ENCODE measurements at places on chromosomes 6 and 20. TPM values are rescaled to one million over a fixed set of nuclear protein-coding genes. Genes with fewer than 3 reads are reported as not detected.

The CLPSL2 gene
- not detected for total RNA-seq

The PHIP gene
- 17.3 TPM for total RNA-seq

The PRICKLE4 gene
- total RNA-seq, result 3.8 TPM

The DEFB124 gene
- total RNA-seq, result not detected

The SEL1L2 gene
- 0.40 TPM for total RNA-seq

The RBM38 gene
- 89.3 TPM for total RNA-seq

The TRAPPC3L gene
- total RNA-seq, result 0.40 TPM

The GJA10 gene
- total RNA-seq, result not detected

The RSPO4 gene
- total RNA-seq, result 0.42 TPM

The HTR1B gene
- not detected for total RNA-seq

The MPIG6B gene
- total RNA-seq, result 0.52 TPM

The CDSN gene
- not detected for total RNA-seq

The PPP1R3G gene
- 13.9 TPM for total RNA-seq

The BPIFB1 gene
- not detected for total RNA-seq

DNA sequence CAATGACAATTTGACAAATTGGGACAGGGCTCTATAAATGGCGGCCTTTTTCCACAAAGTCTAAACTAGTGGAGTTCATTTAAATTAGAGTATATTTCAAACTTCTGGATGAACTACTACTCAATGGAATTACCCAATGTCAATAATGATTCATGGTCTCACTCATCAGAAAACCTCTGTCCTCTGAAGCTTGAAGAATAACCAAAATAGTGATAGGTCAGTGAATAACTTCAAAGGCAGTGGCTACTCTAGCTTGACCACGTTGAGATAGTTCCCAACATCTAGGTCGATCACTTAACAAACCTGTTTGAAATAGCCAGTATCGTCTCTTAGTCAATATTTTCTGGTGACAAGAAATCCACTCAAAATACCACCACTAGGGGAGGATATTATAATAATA, 197.6 kb downstream of the HDGFL1 start:
- no peak for DNase-seq

- DNase-seq, result no peak
Measured at GRCh38 chr6:21935561-21936028, 342.0 kb downstream of the SOX4 start.

DNA sequence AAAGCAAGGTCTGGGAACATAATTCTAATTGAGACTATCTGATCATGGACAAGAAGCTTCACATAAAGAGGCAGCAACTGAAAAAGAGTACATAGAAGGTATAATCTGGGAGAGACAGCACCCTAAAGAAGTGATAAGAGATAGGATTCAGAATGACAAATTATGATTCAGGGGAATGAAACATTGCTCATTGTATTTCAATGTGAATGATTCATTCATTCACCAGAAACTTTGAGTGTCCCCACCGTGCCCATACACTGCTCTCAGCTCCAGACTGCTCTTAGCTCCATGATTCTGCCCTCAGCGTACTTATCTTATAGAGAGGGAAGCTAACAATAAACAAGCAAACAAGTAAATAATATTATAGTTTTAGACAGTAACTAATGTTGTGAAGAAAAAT, 329.3 kb upstream of the IRAK1BP1 start:
- DNase-seq, result no peak

GRCh38 chr6:106079961-106080762, 6.0 kb upstream of the PRDM1 start:
- no peak for DNase-seq

DNA sequence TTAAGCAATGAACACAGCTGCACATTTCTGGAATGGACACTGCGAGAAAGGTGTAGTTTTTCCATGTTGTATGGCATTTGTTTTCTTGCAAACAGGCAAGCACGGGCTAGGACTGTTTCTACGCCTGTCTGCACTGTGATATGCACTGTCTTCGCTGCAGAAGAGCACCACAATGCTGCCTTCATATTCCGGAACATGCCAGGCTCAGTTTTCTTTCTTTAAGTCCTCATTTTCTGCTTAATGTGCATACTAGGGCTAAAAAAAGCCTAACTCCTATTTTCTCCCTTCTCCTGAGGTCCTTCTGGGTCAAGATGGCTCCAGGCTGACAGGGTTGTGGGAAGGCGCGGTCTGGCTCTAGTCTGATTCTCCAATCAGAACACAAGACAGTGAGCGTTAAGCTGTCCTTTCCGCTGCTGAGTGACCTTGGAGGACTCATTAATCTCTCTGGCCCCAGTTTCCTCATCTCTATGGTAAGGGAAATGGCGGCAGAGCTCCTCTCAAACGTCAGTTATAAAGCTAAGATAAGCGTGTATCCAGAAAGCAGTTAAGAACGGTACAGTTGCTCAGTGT, 379.9 kb downstream of the C6orf118 start:
- DNase-seq, result no peak

GRCh38 chr6:153840039-153840850, 198.8 kb upstream of the OPRM1 start:
- no peak for DNase-seq

- DNase-seq, result no peak
Measured at GRCh38 chr6:119109654-119110325, 31.3 kb upstream of the FAM184A start.

DNA sequence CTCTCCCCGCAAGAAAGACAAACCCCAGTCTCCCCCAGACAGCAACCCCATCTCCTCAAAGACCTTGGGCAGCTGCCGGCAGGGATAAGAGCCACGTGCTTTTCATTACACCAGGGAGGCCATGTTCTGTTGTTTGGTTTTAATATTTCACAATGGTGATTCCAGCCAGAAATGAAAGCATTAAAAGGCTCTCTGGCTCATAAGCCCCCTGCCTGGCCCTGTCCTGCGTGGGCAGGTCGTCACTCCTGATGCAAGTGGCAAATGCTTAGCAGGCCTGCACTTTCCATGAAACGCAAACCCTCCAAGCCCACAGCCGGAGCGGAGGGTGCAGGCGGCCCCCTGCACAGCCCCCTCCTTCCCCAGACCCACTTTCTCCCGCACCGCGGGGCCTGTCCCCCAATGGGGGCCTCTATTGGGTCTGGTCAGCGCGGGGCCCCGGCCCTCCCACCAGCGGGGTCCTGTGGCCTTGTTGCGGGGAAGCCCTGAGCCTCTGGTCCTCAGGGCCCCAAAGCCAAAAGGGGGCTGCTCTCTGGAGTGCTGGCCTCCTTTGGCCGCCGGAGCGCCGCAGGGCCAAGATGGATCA, 77.2 kb downstream of the TMEM242 start:
- no peak for DNase-seq

DNA sequence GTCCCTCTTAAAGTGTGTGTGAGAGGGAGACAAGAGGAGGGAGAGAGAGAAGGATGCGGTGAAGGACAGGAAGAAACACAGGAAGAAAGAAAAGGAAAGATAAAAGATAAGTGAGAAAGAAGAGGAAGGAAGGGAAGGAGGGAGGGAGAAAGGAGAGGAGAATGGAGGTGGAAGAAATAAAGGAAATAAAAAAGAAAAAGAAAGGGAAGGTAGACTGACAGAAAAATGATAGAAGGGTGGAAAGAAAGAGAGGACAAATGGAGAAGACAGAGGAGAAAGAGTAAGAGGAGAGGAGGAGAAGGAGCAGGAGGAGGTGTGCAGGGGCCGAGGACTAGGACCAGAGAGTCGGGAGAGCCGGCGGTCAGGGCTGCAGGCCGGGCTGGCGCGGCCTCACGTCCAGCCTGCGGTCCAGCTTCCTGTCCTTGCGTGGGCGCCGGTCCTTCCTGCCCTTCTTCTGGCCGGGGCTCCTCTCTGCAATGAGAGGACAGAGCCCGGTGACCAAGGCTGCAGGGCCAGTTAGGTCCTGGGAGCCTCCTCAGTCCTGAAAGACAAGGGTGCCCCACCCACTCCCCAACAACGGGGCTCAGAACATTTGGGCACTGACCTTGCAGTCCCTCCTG, 42.0 kb downstream of the RSPO4 start:
- DNase-seq, result no peak

DNA sequence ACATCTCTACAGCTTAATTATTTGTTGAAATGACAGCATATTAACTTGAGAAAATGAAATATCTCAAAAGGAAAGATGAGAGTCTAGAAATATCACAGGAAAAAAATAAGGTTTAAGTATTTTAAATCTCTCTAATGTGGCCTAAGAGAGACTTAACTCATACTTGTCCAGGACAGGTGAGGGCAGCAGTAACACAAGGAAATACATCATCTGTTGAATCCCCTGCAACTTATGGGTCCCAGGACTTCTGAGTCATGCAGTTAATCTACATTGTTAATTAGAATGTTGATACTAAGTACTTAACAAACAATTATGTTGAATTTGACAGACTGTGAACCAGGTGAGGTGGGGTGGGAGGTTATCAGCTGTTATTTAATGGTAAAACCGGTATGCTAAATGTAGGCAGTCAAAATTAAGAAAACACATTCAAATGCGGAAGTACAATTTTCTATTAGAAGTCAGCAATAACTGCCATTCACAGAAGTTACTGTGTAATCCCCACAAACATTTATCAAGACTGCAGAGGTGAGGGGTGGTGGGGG, 87.9 kb downstream of the CEP57L1 start:
- no peak for DNase-seq

GRCh38 chr20:50587291-50587961, 77.2 kb downstream of the PTPN1 start:
- peak; percentile 32 for DNase-seq

- no peak for DNase-seq
Measured at GRCh38 chr6:26124781-26125685, 37.8 kb downstream of the HFE start.

- DNase-seq, result no peak
Measured at GRCh38 chr6:142878407-142878806, 66.6 kb downstream of the HIVEP2 start.

DNA sequence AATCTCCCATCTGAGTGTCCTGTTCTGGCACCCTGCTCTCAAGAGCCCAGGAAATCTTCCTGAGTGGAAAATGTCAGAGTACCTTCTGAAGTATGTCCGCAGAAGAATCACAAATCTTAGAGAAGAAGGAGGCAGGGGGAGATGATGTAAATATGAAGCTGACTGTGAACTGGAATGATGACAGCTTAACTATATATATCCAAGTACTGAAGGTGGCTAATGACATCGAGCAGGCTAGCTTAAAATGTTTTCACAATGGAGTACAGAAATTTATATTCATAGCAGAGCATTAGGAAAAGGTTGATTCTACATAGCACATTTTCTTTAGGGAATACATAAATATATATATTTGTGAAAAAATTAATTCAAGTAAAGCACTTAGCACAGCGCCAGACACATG, 64.3 kb downstream of the BMP5 start:
- no peak for DNase-seq

GRCh38 chr20:57330998-57331397, 1.4 kb downstream of the SPO11 start:
- DNase-seq, result no peak

DNA sequence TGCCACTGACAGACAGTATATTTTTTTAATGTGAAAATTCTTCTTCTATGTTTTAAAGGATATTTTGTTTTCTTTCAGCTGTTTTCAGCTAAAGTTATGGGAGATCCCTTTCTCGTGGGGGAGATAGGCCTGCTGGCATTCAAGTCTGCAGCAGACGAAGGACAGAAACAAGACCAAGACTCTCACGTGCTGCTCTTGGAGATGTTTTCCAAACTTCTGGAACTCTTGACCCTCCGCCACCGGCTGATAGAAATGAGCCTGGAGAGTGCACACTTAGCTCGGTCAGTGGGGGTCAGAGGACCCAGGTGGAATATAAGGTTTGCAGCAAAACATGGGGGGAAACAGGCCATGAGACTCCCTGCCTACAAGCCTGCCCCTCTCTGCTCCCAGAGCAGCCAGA, 120.5 kb downstream of the CD164 start:
- no peak for DNase-seq

DNA sequence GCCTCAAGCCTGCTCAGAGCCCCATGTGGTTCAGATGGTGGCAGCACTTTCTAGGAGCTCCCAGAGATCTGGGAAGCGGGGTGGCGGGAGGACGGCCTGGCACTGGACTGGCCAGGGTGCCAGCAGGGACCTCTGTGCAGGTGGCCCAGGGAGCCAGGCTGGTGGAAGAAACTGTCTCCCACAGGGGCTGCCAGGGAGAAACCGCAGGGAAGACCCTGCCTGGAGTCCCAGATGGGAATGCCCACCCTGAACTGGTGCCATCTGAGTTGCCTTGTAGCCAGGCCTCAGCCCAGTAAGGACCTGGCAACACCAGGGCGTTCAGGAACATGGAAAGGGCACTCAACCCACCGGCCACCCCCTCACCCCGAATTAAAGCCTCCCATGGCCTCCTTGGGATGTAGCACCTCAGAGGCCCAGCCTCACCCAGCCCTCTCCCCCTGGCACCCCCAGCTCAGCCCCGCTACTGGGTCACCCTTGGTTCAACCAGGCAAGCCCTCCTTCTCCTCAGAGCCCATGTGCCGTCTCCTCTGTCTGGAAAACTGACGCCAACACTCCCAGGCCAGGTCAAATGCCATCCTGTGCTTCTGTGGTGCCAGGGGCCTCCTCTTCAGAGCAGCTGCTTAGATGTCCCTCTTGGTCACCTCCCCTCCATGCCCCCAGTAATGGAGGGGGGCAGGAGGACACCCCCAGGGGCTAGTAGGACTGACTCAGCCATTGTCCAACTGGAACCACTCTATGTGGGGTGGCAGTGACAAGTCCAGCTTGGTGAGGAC, 5.9 kb upstream of the C20orf144 start:
- DNase-seq, result no peak

GRCh38 chr6:84340422-84340821, 113.0 kb upstream of the CEP162 start:
- no peak for DNase-seq

DNA sequence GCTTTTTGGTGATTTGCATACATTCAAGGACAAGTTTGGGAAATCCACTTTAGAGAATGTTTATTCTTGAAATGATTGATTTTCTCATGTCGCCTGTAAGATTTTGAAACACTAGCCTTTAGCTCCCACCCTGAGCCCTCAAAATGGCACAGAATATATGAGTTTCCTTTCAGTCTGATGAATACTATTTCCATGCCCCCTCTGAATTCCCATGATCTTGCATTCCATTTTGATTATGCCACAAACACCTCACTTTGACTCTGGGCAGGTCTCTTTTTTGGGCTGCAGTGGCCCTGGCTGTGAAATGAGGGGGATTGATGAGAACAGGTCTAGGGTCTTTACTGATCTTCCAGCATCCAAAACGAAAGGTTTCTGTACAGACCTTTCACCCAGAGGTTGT, 50.4 kb downstream of the SULF2 start:
- no peak for DNase-seq

Measured in left ventricle myocardium superior (tissue), 1 donor.